ENCODE measurements at places on chromosomes 11 and 22.
A peak's percentile ranks its signal among the peaks of the same experiment; 100 is the strongest.

DNA sequence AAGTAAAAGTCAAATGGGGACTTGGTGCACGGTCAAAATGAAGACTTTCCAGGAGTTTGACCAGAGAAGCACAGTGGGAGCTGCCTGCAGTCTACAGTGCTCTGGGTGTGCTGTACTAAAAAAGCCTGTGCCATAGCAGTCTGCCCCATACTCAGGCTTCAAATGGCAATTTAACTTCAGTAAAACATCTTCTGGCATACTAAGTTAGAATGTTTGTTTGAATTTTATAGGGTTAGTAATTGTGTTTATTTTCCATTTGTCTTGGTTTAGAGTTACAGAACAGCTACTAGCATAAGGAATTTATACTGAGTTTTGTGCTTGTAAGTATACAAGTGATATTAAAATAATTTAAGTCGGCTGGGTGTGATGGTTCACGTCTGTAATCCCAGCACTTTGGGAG is 29.3 kb upstream of the LIPT2 start:
- no peak for DNase-seq

- no peak for DNase-seq
Measured at GRCh38 chr11:61080526-61080925, 21.8 kb upstream of the CD5 start.

GRCh38 chr11:38019072-38019775 is 1421.2 kb upstream of the RAG2 start:
- no peak for DNase-seq

DNA sequence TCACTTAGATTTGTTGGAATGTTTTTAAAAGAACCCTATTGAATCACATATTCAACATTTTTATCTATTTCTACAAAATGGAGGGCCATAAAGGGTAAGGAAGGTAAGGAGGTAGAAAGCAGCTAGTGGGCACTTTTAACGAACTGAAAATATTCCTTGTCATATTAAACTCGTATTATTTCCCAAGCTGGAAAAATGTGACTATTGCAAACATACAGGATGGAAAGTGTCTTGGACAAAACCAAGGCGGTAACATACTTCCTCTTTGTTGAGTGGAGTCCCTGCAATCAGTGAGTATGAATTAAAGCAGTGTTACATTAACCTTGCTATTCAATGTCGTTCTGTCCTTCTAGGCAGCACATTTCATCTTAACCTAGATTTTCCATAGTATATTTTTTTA is 165.6 kb downstream of the RCN1 start:
- DNase-seq, result no peak

DNA sequence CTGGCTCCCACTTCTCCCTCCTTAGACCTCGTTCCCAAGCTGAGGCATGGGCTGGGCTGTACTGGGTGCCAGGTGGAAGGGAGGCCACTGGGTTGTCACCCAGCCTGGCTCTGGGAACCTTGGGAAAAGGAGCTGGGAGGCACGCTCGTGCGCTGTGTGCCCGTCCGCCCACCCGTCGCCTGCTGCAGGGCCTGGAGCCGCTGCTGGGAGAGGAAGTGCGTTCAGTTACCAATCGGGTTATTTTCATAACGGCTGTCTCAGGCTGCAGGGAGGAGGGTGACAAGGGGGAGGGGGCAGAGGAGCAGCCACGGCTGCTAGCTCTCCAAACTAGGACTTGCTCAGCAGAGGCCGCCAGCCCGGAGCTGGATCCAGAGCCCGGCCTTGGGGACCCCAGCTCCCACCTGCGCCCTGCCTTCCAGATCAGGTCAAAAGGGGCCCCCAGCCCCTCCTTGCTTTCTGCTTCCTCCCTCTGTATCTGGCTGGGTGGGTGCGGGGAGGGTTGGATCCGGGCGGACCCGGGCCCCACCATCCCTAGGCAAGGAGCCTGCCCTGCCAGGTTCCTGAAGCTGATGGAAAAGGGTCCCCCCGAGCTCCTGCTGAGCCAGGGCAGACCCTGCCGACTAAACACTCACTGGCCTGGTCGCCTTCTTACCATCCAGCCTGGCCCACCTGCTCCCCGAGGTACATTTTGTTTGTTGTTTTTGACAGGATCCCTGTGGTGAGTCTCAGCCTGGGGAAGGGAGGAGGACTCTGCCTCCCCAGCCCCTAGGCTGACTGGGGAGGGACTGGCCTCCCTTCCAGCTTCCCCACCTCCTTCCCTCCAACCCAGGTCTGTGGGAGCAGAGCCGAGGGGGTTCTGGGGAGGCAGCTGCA is 14.3 kb downstream of the DGKZ start:
- DNase-seq, result no peak

DNA sequence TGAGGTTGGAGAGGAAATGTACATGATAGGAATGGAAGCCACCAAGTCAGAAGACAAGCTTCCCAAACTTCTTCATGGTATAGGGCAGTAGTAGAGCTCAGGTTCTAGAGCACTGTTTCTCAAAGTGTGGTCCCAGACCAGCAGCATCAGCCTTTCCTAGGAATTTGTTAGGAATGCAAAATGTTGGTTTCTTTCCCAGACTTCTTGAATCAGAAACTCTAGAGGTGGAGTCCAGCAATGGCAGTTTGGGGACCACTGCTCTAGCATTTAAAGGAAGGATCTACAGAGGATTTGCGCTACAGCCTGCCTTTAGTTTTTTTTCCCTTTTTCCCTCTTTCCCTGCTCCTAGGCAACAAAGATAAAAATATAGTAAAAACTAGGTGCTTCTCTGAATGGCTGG is 17.0 kb upstream of the MMP12 start:
- no peak for DNase-seq

- DNase-seq, result no peak
Measured at GRCh38 chr11:13378316-13378715, 84.7 kb downstream of the BTBD10 start.

DNA sequence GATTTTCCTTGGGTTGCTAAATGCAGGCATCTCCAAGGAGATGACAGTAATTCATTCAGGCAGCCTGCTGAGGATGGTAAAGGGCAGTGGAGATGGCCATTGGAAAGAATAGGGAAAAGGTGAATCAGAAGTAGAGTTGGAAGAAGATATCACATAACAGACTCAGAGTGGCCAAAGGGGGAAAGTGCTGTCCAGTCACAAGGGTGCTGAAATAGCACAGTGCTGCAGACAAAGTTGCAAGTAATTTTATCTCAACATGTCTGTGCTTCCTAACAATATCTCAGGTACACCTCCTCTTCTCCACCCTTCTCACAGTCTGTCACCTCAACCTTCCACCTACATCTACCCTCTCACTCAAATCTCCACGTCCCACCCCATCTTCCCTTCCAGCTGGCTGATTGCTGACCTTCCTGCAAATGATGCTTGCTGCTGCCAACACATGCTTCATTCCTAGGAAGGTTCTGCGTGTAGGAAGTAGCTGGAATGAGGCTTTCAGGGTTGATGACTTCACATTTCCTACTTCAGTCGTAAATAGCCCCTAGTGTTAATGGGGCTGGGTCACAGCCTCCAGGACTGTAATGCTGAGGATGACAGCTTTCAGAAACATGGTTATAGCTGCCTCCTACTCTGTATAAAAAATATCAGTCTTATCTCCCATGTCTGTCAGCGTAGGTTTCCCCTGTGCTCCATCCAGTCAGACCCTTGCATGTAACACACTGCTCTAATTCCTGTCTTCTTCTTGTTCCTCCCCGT is 123.9 kb downstream of the CTNND1 start:
- DNase-seq, result no peak

DNA sequence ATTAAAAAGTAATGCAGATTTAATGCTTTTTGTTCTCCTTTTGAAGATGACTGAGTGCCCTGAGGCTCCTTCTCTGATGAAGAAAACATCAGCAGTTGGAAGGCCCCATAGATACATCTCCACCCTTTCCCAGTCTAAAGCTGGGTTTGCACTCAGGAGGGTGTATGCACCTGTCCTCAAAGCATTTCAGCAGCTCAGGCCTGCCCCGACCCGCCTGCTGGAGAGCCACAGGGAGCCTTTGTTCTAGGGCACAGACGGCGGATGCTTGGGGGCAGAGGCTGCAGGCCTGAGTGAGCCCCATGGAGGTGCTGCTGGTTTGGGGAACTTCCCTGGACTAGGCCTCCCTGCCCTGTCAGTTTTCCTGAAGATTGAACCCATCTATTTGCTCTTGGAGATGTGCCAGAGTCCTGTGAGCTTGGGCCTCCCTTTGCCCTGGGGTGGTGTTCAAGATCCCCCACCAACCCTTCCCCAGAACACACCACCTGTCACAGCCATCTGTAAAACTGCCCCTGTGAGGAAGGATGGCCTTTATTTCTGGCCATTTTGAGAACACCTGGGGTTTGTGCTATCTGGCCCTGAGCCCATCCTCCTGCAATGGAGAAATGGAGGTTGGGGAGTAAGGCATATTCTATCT is 160.0 kb downstream of the NAV2 start:
- DNase-seq, result no peak

GRCh38 chr11:86418917-86419316 is 44.2 kb downstream of the CCDC81 start:
- no peak for DNase-seq

DNA sequence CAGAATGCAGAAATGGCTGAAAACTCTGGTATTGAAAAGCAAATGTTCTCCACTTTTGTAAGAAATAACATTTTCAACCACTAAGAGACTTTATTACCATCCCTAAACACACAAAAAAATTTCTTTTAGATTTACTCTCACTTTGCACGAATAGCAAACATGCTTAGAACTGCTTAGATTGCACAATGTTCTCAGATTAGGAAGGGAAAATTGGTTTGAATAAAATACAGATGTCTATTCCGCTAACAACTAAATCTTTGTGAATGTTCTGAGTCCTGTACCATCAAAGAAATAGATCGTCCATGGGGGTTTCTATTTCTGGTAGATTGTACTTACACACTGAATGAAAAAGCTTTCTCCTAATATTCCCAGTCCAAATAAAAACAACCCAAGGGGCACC is 40.1 kb downstream of the BDNF start:
- DNase-seq, result no peak

GRCh38 chr11:942823-943222 is 17.2 kb downstream of the AP2A2 start:
- no peak for DNase-seq

DNA sequence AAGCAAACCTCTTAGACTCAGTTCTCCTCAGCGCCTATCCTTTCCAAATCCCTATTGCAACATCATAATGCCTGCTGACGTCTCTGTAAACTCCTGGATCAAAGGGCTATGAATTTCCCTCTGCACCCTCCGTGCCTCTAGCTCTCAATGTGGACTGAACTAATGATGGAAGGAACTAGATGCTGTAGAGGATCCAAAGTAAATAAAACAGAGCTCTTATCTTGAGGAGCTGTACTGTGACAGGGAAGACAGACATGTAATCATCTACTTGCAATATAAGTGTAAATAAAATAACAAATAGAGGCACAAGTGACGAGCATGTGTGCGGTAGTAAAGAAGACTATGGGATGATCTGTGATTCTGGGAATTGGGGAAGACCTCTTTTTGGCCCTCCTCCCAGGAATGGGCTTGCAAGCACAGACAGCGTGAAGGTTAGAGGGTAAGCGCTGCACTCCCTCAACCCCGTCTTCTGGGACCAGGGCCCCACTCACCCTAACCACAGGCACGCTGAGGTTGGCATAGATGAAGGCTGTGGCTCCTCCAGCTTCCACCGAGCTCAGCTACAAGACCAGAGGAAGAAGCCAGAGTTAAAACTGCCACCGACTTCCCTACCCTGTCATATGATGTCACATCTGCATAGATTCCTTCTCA is 42.2 kb downstream of the P4HA3 start:
- no peak for DNase-seq

DNA sequence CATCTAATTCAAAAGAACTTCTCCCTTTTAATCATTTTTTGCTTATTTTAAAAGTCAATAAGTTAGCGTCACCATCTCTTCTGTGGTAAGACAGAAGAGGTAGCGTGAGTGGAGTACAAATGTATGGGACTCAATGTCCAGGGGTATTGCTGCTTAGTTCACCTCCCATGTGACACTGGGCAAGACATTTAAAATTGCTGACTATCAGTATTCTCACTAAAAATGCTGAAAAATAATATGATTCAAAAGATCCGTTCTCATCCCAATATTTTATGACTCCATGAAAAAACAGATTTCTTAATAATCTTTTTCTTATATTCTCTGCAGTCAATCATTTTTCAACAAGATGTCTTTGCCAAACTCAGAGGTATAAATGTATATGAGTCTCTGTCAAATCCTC is 68.1 kb upstream of the LRRC4C start:
- DNase-seq, result no peak

DNA sequence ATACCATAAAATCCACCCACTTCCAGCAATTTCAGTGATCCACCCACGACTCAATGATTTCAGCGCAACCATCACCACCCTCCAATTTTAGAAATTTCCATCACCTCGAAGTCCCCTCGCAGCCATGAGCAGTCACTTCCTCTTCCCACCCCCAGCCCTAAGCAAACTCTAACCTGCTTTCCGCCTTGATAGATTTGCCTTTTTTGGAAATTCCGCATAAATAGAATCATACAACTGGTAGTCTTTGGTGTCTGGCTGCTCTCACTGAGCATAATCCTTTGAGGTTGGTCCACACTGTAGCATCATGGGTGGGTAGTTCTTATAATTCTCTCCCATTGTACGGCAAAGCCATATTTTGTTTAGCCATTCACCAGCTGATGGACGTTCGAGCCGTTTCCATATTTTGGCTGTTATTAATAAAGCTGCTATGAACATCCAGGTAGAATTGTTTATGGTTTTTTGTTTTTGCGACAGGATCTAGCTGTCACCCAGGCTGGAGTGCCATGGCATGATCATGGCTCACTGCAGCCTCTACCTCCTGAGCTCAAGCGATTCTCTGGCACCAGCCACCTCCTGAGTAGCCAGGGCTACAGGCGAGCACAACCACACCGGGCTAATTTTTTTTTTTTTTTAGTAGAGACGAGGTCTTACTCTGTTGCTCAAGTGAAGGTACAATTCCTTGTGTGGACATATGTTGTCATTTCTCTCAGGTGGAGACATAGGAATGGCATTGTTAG is 16.0 kb downstream of the PIM3 start:
- DNase-seq, result peak; percentile 68

GRCh38 chr11:1821562-1821961 is 13.2 kb upstream of the SYT8 start:
- DNase-seq, result no peak

- DNase-seq, result no peak
Measured at GRCh38 chr22:42162728-42163489, 32.3 kb upstream of the CYP2D6 start.

DNA sequence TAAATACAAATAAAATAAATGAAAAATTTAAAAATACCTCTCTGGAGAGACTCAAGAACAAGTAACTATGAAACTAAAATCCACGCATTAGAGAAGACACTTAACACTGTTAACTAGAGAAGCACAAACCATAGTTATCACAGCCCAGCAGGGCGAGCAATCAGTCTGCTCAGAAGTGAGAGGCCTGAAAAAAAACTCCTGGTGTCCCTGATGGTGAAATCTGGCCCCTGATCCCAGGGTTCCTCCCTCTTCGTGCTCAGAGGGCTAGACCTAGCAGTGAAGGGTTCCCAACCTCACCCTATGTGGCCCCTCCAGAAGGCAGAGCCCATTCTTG is 49.7 kb upstream of the VPREB1 start:
- DNase-seq, result no peak
